Dermis microvascular lymphatic vessel endothelial cell (primary cell): ENCODE measurements at places on chromosomes 16 and 17.

GRCh38 chr16:51818342-51818944 is 667.4 kb upstream of the SALL1 start:
- peak; percentile 35 for DNase-seq

- DNase-seq, result no peak
Observed at GRCh38 chr16:69141936-69142335, 9.5 kb downstream of the UTP4 start.

- no peak for DNase-seq
Observed at GRCh38 chr17:46194393-46195216, 1.4 kb upstream of the KANSL1 start.

- no peak for DNase-seq
Observed at GRCh38 chr17:35523296-35523695, 14.2 kb downstream of the SLFN12L start.

DNA sequence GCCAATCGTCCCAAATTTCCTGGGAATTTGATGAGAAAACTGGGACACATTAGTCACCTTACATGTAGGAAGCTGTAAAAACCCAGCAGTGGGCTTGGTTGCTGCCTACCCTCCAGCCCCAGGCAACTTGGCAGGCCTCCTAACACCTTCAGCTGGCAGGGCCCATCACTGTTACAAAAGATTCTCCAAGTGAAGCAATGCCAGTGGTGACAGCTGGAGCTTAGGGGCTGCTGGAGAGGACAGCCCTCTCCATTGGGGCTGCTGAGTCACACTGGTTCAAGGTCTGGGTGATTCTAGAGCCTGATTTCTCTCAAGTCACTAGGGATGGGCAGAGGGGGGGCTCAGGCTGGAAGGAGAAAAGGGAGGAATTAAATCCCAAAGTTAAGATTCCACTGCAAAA is 180.6 kb downstream of the COPRS start:
- DNase-seq, result no peak
